ENCODE measurements at places on chromosomes 2 and 18.

DNA sequence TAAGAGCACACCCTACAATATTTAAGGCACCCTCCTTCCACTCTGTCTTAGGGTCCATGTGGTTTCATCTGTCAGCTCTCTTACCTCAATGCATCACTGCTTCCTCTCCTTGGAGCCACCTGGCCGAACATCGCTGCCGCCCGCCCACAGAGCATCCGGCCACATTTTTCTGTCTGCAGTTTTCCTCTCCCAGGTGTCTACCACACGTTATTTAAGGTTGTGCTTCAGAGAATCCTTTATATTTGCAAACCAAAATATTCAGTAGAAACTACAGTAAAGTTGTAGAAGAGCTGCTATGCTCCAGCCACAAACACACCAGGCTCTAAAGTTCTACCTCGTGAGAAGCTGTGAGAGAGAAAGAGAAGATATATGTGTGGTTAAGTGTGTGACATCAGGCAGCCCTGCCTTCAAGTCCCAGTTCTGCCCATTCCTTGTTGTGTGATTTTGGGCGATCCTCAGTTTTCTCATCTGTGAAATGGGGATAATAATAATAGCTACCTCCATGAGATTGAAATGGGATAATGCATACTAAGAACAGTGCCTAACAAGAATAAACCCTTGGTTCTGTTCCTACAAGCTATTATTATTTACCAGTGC is 4.9 kb upstream of the STK17B start:
- peak; percentile 68 for DNase-seq

DNA sequence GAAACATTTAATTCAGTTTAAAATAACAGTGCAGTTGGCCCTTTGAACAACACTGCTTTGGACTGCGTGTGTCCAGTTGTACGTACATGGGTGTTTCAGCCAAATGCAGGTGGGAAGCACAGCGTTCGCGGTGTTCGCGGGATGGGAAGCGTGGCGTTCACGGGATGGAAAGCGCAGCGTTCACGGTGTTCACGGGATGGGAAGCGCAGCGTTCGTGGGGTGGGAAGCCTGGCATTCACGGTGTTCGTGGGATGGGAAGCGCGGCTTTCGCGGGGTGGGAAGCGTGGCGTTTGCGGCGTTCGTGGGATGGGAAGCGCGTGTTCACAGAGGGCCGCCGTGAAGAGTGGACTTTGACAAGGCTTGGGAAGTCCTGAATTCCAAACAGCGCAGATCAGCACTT is 47.6 kb downstream of the CTDP1 start:
- DNase-seq: no peak

GRCh38 chr18:23650968-23651927 is 11.5 kb downstream of the ANKRD29 start:
- DNase-seq: no peak

GRCh38 chr18:79873449-79874110 is 75.8 kb downstream of the KCNG2 start:
- no peak for DNase-seq

DNA sequence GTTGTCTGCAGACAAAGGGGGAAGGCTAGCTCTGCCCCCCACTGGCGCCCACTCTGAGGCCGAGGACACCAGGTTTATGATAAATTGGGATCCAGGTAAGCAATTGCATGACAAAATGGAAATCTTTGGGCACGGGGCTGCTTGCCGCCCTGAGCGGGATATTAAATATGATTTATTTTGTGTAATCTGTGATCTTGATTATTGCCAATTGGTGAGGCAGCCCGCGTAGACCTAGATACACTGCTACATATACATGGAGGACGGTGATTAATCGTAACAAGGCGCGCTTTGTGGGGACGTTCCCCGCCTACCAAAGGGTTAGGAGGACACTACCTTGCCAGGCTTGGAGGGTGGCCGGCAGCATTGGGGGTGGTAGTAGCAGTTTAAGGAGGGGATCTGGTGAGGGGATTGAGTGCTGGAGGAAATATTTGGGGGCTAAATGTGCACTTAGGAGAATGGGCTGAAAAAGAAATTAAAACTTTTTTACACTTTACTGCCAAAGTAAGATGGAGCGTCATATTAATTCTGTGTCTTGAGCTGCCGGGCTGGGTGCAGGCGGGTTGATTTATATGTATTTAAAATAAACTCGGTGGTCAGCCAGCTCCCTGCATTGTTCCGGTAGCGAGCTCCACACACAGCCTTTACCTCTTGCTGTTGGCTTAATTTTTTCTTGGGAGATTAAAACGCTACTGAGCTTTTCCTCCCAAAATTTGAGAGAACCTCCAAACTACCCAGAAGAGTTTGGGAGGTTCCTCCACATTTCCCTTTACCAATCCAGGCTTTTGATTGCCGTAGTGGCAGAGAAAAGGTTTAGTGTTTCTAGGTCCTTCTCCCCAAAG is 4.1 kb downstream of the HOXD3 start:
- DNase-seq: no peak

- no peak for DNase-seq
These were observed 145.8 kb downstream of the ESCO1 start for GRCh38 chr18:21454725-21455124.

DNA sequence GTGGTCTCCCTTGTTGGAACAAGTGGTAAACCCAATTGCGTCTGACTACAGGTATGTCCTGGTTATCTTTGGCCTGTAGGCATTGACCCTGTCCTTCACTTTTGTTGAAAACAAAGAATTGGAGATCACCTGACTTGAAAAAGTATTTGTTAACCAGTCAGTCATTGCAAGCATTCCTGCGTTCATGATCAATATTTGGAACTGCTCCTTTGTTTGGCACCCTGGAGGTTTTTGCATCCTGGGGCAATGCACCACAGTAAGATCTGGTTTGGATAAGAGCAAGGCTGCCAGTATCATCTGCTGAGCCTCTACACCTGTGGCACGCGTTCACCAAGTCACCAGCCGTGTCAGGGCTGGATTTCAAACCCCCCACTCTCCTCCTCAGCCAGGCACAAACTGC is 115.7 kb downstream of the DNAH6 start:
- no peak for DNase-seq

- no peak for DNase-seq
These were observed 63.9 kb downstream of the ICOS start for GRCh38 chr2:204000446-204000845.

- no peak for DNase-seq
These were observed 18.5 kb downstream of the ITGA6 start for GRCh38 chr2:172445851-172446250.

Measured in GM20000 (cell line).